Activated CD8-positive, alpha-beta memory T cell treated with anti-CD3 and anti-CD28 coated beads for 4 hours (primary cell): ENCODE measurements at places on chromosomes 6 and 20.

- no peak for DNase-seq
Measured at GRCh38 chr20:49867453-49868215, 47.7 kb downstream of the SPATA2 start.

GRCh38 chr6:138403324-138403800 lies 661 bp upstream of the HEBP2 start:
- DNase-seq = no peak

GRCh38 chr6:48658915-48659314 lies 547.9 kb upstream of the PTCHD4 start:
- DNase-seq = no peak

DNA sequence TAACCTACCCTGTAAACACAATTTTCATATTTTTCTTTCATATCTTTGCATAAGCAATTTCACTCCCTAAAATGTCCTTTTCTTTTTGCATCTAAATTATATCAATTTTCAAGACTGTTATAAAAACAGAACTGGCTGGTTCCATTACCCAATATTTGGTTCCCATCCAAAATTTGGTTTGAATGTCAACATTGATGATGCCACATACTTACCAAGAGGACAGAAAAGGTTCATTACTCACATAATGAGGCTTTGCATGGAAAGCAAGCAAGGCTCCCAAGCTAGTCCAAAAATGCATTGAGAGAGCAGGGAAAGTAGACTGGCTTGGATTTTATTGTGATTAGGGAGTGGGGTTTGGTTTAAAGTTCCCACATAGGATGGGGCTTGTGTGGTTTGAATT lies 144.4 kb upstream of the AKIRIN2 start:
- DNase-seq = no peak

- no peak for DNase-seq
Measured at GRCh38 chr6:56361812-56362211, 114.4 kb upstream of the COL21A1 start.

- DNase-seq = no peak
Measured at GRCh38 chr6:13383328-13384163, 55.2 kb upstream of the TBC1D7 start.

- no peak for DNase-seq
Measured at GRCh38 chr20:20024942-20025341, 7.8 kb downstream of the NAA20 start.

GRCh38 chr6:106886922-106887797 lies 87.4 kb downstream of the CD24 start:
- no peak for DNase-seq

DNA sequence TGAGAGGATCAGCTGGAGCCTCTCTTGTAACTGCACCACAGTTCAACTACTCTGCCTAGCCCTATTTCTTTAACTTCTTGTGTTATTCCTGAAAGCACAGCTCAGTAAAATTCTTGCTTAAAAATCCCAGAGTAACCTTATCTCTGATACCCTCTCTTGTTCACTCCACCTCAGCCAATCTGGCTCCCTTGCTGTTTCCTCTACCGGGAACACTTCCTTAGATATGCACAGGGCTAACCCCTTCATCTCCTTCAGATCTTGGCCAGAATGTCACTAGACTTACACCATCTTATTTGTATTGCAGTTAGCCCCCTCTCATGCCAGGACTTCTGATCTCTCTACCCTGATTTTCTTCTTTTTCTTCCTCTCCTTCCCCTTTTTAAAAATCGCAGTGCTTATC lies 2.6 kb upstream of the ZKSCAN3 start:
- no peak for DNase-seq

GRCh38 chr6:160667639-160668481 lies 3.8 kb upstream of the LPA start:
- no peak for DNase-seq

DNA sequence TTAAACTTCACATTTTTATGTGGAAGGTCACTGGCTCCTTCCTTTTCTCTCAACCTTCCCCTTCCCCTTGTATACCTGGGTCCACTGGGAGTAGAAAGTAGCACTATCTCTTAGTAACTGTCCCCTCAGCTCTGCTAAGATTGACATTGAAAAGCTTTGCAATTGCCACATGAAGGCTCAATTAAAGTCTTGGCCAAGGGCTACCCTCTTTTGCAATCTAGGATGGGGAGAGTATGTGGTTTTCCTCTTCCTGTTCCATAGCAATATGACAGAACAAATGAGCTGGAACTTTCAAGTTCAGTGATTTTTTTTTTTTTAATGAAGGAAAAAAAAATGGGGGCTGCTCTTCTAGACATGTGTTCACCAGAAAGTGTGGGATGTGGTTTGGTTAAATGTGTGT lies 37.1 kb downstream of the PROKR2 start:
- no peak for DNase-seq

GRCh38 chr6:33320315-33321181 lies 3.0 kb upstream of the ZBTB22 start:
- no peak for DNase-seq

GRCh38 chr6:3744211-3744900 lies 7.2 kb downstream of the PXDC1 start:
- no peak for DNase-seq

- DNase-seq = no peak
Measured at GRCh38 chr6:1784422-1784884, 174.7 kb downstream of the FOXC1 start.

GRCh38 chr6:6635291-6635690 lies 46.8 kb downstream of the LY86 start:
- DNase-seq = no peak

GRCh38 chr6:49384904-49385303 lies 78.1 kb downstream of the MMUT start:
- no peak for DNase-seq

- no peak for DNase-seq
Measured at GRCh38 chr6:127934956-127935355, 34.1 kb upstream of the THEMIS start.

DNA sequence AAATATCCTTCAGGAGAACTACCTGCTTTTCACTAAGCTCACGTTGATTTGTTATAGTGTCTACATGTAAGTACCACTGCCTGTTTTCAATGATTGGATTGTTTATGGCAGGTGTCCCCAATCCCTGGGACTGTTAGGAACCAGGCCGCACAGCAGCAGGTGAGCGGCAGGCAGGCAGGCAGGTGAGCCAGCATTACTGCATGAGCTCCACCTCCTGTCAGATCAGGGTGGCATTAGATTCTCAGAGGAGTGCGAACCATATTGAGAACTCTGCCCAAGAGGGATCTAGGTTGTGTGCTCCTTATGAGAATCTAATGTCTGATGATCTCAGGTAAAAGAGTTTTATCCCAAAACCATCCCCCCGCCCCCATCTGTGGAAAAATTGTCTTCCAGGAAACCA lies 303.3 kb downstream of the EYA4 start:
- no peak for DNase-seq

DNA sequence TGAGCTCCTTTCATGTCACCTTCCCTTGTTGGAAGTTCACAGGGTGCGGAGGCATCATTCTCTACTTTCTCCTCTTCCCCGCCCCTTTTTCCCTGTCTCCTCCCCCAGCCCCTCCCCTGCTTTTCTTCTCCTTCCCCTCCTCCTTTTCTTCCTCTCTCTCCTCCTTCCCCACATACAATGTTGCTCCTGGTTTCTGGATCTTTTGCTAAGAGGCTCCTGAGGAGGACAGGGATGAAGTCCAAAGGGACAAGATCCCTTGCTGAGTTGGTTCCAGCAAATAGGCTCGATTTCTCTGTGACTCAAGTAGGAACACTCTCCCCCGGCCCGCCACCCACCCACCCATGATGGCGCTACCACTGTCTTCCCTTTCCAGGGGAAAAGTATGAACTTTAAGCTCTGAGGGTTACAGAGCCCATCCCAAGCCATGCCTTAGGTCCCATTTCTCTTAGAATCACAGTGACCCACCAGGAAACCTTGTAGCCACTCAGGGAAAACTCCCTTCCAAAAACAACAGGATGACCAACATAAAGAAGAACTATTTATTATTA lies 852 bp upstream of the TFEB start:
- no peak for DNase-seq

DNA sequence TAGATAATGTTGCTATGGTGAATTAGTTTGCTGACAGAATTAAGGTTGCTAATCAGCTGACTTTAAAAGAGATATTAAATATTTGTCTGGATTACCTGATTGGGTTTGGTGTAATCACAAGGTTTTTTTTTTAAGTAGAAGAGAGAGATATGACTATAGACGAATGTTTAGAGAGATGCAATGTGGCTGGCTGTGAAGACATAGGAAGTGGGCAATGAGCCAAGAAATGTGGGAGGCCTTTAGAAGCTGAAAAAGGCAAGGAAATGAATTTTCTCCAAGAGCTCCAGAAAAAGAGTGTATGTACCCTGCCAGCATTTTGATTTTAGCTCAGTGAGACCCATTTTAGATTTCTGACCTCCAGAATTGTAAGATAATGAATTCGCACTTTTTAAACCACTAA lies 598.3 kb downstream of the PKHD1 start:
- DNase-seq = no peak

DNA sequence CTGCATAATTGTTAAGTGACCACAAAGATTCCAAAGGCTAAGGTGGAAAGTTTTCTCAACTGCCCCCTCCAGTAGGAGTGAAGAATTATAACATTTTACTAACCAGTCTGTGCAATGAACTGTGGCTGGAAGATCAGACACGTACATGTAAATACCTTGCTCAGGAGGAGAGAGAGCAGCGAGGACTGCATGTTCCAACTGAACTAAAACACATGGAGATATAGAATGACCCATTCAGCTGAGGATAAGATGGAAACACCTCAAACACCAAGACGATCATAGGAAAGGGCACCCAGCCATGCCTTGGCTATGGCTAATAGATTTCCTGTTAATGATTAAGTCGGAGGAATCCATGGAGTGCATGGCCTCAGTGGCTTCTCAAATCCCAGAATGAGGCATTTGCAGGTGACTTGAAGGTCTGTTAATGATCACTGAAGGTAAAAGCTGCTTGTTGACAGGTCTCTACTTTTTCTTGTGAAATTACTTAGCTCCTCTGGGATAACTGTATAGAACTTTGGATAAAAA lies 875.6 kb downstream of the TFAP2A start:
- DNase-seq = no peak

DNA sequence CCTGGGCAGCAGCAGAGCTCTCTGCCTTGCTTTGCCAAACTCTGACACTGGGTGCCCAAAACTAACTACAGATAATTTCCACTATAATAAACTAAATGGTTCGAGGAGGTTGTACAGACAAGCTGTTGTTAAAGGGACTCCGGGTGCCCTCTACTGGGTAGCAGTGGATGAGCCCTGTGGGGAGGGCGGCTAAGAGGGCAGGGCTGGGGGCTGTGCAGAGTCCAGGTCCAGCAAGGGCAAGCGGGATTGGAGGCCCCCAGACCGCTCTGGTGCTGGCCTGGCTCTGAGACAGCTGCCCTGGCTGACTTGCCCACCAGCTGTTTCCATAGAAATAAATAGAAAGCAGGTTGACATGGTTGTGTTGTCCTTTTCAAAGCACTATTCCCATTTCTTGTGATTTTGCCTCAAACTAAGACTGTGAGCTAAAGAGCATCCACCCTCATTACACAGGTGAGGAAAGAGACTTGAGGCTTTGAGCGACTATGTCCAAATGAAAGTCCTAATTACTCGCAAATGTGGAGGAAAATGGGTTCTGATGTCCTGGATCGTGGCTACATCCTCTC lies 167.6 kb upstream of the CST7 start:
- no peak for DNase-seq

GRCh38 chr20:55271371-55271770 lies 733.9 kb downstream of the CBLN4 start:
- no peak for DNase-seq

DNA sequence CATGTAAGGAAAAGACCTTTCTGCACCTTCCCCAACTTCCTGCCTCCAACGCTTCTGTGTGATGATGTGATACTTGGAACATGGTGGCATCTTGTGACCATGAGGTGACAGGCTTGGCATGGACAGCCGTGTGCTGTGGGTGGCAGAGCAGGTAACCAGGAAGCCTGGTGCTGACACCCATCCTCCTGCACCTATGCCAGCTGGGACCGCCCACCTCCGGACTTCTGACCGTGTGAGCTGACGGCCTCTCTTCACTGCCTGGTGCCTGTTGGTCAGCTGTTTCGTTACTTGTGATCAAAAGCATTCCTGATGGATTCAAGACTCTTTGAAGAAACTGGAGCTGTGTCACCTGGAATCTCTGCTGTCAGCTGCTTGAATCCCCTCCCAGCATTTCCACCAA lies 70.3 kb downstream of the TMEM242 start:
- DNase-seq = no peak

DNA sequence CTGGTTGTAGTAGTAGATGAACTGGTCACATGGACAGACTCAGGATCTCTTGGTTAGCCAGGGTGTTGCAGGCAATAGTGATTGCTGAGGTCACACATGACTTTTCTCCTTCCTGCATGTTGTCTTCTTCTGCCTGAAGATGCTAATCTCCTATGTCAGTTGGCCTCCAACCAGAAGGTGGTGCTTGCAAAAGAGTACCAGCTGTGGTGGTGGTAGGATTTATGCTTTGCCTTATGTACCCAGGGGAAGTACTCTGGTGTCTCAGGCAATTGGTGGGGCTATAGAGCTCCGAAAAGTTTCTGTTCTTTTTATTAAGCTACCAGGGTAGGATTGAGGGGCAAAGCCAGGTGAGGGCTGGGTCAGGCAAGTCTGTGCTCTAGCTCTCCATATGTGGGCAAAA lies 98.5 kb downstream of the CARMIL1 start:
- DNase-seq = no peak

GRCh38 chr6:159529934-159530333 lies 163.1 kb downstream of the SOD2 start:
- DNase-seq = no peak

- DNase-seq = no peak
Measured at GRCh38 chr6:30725713-30726505, 5.8 kb downstream of the TUBB start.

DNA sequence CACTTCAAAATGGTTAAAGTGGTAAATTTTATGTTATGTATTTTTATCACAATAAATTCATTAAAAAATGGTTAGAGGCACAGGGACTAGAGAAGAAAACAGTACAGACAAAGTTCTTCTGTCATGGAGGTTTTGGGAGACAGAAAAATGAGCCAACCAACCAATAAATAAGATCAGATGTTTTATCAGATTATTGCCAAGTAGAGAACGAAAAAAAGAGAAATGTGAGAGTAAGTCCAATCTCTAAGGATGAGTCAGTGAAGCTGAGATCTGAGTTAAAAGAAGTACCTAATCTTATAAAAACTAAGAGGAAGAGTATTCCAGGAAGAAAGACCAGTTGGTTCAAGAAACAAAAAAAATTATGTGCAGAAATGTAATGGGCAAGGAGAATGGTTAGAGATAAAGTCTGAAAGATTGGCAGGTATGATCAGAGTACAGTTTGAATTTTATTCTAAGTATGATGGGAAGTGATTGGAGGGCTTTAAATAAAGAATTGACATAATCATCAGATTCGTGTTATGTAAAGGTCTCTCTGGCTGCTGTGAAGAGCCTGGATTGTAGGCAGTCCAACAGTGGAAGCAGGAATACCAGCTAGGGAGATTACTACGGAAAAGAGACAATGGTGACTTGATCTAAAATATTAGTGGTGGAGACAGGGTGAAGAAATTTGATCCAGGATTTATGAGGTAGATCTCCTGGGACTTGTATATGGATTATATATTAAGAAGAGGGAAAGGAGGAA lies 79.6 kb downstream of the RCAN2 start:
- no peak for DNase-seq

- DNase-seq = no peak
Measured at GRCh38 chr20:1844325-1845162, 50.7 kb upstream of the SIRPA start.

- no peak for DNase-seq
Measured at GRCh38 chr6:155157101-155157500, 106.7 kb upstream of the CLDN20 start.
